ENCODE measurements at places on chromosomes 3 and 15. TPM values are rescaled to one million over a fixed set of nuclear protein-coding genes. Genes with fewer than 3 reads are reported as not detected.

- no peak overlapping the region for H3K4me3 ChIP-seq
- no peaks in the 10 kb centered on the region for H3K27me3 ChIP-seq
- no peak overlapping the region for H3K27ac ChIP-seq
Measured at GRCh38 chr3:105800320-105800719, 68.5 kb downstream of the CBLB start.

DNA sequence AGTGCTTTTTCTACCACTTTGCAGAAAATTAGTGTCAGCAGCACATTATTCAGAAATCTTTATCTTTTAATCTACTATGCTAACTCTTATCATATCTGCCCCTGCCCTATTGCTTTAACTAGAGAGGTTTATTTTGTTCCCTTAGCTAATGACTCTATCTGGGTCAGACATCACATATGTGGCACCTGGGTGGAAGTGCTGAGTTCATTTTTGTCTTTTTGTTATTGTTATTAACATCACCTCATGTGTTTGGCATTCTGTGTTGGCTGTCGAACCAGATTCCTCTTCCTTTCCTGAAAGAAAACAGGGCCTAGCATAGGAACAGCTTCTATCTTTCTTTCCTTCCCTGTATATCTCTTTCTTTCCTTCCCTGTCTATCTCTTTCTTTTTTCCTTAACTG is 100.7 kb downstream of the RBMS3 start:
- no peak overlapping the region for H3K4me3 ChIP-seq
- DNase-seq: peak; percentile 51
- peaks cover 2% of the 10 kb centered on the region for H3K36me3 ChIP-seq
- no peak overlapping the region for H3K27ac ChIP-seq

GRCh38 chr3:122623031-122623829 is 45.8 kb downstream of the PARP15 start:
- peaks cover 2% of the 10 kb centered on the region for H3K4me1 ChIP-seq
- H3K27ac ChIP-seq: no peak overlapping the region
- DNase-seq: no peak
- H3K4me3 ChIP-seq: no peak overlapping the region

- H3K4me1 ChIP-seq: no peaks in the 10 kb centered on the region
- H3K4me3 ChIP-seq: no peak overlapping the region
- no peaks in the 10 kb centered on the region for H3K36me3 ChIP-seq
- no peak overlapping the region for H3K27ac ChIP-seq
Measured at GRCh38 chr15:47477341-47477740, 240.0 kb upstream of the SEMA6D start.

GRCh38 chr15:78930577-78931388 is 14.1 kb downstream of the CTSH start:
- peaks cover 5% of the 10 kb centered on the region for H3K27me3 ChIP-seq
- no peak overlapping the region for H3K4me3 ChIP-seq
- H3K36me3 ChIP-seq: peaks cover 6% of the 10 kb centered on the region
- peak; percentile 92 for DNase-seq
- peaks cover 8% of the 10 kb centered on the region for H3K4me1 ChIP-seq

- H3K36me3 ChIP-seq: no peaks in the 10 kb centered on the region
- no peak overlapping the region for H3K4me3 ChIP-seq
- H3K27me3 ChIP-seq: peaks cover 3% of the 10 kb centered on the region
- H3K4me1 ChIP-seq: no peaks in the 10 kb centered on the region
Measured at GRCh38 chr3:38950581-38950980, 101.2 kb downstream of the SCN11A start.

DNA sequence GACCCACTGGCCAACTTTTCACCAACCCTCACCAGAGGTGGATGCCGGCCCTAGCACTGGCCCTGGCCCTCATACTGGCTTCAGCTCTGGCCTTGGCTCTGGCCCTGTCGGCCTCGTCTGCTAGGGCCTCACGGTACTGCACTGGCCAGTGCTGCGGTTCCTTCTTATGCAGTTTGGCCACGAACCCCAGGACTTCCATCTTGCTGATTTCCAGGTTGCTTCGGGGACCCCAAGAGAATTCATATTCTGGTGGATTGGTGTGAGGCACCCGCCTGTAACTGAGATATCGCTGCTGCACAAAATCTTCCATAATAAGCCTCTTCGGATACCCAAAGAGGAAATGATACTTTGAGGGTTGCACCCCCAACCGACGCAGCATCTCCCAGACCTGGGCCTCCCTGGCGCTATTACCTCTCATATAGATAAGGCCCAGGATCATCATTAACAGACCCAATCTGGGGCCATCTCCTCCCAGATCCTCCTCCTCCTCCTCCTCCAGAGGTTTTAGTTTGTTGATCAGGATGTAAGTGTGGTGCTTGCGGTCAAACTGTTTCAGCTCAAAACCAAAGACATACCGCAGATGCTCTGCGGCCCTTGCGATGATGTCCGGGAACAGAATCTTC is 883 bp downstream of the MAGEF1 start:
- H3K36me3 ChIP-seq: peaks cover 4% of the 10 kb centered on the region
- no peak for DNase-seq
- peak overlapping the region; percentile 74 for H3K4me3 ChIP-seq
- H3K27me3 ChIP-seq: no peaks in the 10 kb centered on the region
- H3K4me1 ChIP-seq: peaks cover 6% of the 10 kb centered on the region
- peak overlapping the region; percentile 88 for H3K27ac ChIP-seq

GRCh38 chr3:194330160-194330559 is 21.0 kb downstream of the CPN2 start:
- no peak overlapping the region for H3K4me3 ChIP-seq
- H3K4me1 ChIP-seq: peaks cover 10% of the 10 kb centered on the region
- H3K27me3 ChIP-seq: no peaks in the 10 kb centered on the region
- DNase-seq: no peak
- H3K27ac ChIP-seq: 0 out of 2 replicates have a peak overlapping the region, but pooled peaks have one; percentile 3

The PLSCR2 gene
- not detected for total RNA-seq

The SPINK8 gene
- total RNA-seq: not detected

The CTXN2 gene
- not detected for total RNA-seq

The TMPRSS7 gene
- not detected for total RNA-seq

The MYO5A gene
- total RNA-seq: 65.3 TPM

The AGBL1 gene
- total RNA-seq: not detected

The KATNBL1 gene
- 50.5 TPM for total RNA-seq
